ENCODE measurements at places on chromosomes 3 and 15.

GRCh38 chr15:80418892-80419537 is 14.8 kb downstream of the ARNT2 start:
- DNase-seq: no peak

DNA sequence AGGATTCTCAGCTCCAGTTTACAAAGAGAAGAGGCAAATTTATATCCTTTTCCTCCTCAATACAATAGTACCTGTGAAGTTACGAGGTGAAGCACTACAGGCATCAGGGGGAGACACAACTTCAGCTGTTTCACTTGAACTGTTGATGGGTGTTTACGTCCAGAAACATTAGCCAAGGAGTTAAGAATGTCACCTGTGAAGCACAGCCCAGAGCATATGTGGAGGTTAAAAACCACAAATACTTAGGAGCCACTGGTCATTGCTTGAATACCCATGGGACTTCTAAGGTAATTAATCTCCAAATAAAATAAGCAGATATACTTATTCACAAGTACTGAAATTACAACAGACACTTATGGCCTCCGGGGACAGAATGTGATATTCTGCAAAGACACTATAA is 246.5 kb downstream of the ULK4 start:
- DNase-seq: no peak

DNA sequence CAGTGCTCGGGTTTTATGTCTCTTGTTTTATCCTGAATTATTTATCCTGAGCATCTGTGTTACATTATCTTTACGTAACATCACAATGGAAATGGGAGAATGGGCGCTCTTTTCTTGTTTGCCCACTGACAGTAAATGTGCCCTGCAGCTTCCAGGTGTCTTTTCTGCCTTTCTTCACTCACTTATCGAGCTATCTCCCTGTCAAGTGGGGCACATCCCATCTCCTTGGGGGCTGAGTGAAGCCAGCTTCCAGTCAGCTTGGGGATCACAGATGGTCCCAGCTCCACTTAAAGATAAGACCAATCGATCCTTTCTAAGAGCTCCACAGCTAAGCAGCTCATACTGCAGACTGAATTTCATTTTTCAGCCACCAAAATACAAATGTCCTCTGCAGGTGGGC is 125.8 kb downstream of the KBTBD8 start:
- no peak for DNase-seq

- no peak for DNase-seq
Measured at GRCh38 chr3:190108804-190109203, 11.9 kb downstream of the P3H2 start.

DNA sequence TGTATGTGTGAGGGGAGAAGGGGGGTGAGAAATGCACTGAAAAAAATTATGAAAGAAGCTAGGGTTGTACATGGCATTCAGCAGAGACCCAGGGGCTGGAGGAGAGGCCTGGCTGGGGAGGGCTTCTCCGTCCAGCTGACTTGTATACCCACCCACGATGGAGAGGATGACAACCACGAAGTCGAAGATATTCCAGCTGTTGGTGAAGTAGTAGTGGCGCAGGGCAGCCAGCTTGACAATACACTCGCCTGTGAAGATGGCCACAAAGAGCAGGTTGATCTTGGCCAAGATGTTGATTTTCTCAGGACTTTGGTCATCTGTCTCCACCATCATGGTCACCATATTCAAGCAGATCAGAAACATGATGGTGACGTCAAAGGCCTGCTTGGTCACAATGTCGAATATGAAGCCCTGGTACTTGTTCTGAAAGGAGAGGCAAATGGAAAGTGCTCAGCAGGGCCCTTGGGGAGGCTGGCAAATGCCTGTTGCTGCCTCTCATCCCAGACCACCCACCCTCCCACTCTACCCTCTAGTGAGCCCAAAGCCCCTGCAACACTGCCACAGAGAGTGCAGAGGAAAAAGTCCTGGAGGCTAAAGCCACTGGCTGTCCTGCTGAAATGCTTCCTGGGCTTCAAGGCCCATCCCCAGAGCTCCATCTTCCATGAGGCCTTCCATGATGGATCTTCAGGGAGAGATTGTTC is 58.1 kb downstream of the EXOG start:
- DNase-seq: no peak

GRCh38 chr15:58049520-58050227 is 15.8 kb downstream of the ALDH1A2 start:
- DNase-seq: no peak

DNA sequence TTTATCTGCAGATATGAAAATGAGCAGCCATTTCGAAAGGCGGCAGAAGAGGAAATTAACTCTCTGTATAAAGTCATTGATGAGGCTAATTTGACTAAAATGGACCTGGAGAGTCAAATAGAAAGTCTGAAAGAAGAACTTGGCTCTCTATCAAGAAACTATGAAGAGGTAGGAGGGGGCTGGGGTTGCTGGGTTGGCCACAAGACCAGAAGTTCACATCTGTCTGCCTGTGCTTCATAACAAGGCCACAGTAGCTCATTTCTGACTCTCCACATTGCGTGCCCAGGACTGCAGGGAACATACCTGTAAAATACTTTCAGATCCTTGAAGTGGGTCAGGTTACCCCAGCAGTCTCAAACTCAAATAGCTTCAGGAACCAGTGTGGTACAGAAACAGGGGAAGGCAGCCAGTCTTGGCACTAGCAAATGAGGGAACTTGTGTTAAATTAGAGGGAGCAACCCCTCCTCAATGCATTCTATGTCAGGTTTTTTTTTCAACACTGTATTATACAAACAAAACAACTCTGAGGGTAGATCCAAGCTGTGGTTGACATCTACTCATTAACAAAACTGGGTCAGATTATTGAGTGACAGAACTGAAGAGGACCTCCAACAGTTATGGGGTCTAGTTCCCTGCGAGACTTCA is 48.7 kb downstream of the BFSP2 start:
- DNase-seq: no peak

- DNase-seq: no peak
Measured at GRCh38 chr3:28287046-28287445, 45.6 kb downstream of the CMC1 start.

DNA sequence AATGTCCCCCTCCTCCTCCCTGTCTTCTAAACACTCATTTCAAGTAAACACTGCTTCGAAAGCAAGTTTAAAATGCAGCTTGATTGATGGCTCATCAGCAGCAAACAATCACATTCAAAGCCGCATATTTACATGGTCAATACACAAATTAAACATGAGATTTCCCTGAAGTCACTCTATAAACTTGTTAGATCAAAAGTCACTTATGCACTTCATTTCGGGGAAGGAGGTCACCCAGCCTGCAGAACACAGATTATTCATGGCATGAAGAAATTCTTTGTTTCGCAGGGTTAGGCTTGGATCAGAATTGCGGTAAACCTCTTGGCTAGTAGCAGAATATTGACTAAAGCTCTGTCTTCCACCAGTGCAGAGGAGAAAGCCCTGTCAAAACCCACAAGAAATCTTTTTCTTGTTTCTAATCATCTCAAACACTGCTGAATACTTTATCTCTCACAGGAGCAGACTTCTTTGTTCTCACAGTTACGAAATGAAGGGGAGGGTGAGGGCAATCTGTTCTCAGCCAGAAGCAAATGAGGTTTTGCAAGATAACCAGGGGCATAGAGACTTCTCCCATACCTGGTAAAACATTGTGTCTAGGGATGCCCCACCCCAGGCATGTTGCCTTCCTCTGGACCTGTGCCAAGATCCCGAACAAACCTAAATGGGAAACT is 133.3 kb upstream of the CHL1 start:
- DNase-seq: no peak

DNA sequence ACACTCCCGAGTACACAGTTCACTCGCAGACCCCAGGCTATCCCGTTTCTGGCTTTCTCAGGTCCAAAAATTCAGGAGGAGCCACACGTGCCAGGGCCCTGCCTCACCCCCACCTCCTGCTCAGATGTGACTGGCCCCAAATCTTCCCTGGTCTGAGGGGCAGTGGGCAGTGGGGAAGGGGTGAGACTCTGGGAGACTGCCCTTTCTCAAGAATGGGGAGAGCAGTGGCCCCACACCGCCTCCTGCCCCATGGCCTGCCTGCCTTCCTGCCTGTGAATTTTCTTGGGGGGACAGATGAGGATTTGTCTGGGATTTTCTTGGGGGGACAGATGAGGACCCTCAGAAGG is 174.6 kb downstream of the MEGF11 start:
- no peak for DNase-seq

DNA sequence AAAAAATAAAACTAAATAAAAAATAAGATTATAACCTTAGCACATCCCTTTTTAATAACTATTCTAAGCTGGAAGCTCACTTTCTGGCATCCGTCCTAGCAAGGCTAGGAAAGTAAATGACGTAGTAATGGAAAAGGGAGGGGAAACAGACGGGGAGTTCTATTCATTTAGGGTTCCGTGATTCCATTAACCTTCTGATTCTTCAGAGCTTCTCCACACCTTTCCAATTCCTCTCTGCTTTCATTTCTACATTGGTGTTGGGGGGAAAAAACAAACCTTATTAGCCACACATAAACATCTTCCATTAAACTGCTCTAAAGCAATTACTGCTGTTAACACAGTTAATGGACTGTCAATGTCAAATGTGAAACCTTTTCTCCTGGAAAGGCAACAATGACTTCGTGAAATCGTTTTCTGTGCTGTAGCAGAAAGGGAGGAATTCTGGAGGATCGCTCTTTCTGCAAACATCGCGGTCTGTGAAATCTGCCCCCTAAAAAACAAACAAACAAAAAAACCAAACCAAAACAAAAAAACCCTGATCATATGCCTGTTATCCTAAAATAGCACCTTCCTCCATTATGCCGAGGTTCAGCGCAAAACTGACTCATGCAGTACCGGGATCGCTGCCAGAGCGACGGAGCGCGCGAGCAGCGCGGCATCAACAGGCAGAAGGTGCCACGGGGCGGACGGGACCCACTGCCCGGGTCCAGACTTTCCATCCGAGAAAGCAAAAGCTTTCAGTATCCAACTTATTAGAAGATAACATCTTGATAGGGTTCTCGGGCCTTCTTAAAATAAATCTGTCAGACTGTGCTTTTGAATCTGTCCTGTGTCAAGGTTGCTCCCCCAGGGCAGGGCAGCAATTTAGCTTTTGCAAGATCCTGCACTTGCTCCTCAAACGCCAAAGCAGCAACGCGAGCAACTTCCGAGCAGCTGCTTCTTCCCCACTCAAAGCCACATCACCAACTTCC is 156.2 kb downstream of the FGF12 start:
- peak; percentile 18 for DNase-seq

GRCh38 chr3:56484122-56484521 is 15.9 kb upstream of the ERC2 start:
- no peak for DNase-seq

- DNase-seq: no peak
Measured at GRCh38 chr15:27734785-27735495, 364.2 kb downstream of the OCA2 start.

GRCh38 chr3:175336406-175337133 is 477.4 kb downstream of the NAALADL2 start:
- no peak for DNase-seq

GRCh38 chr15:100995471-100996430 is 76.6 kb downstream of the LRRK1 start:
- no peak for DNase-seq

Data from 8988T (cell line).